ENCODE measurements at places on chromosomes 7 and 10.

GRCh38 chr7:112505495-112505894, 24.7 kb downstream of the LSMEM1 start:
- DNase-seq: no peak

- DNase-seq: no peak
Measured at GRCh38 chr10:4656576-4657194, 169.3 kb upstream of the AKR1E2 start.

DNA sequence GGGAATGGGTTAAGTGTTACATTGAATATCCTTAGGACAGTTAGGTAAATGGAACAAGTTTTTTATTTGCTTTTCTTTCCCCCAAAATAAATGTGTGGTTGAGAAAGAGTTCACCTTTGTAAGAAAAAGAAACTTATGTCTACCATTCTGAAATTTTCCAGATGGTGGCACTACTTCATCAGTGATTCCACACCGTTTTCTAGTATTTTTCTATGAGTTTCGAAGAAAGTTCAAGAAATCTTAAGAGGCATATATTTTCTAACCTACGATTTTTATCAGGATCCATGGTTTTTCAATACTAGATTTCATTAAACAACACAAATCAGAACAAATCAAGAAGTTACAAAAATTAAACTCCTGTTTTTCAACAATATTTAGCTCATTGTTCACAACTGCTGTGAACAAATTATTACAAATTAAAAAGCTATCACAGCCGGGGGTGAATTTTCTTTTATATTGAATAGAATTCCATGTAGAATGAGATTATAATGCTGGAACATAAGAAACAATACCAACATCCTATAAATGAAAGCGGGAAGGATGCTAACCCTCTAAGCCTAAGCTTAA, 163.1 kb upstream of the NPVF start:
- DNase-seq: no peak

GRCh38 chr7:44824894-44825526, 22.9 kb downstream of the H2AZ2 start:
- DNase-seq: no peak

- no peak for DNase-seq
Measured at GRCh38 chr7:91194841-91195240, 69.4 kb upstream of the FZD1 start.

- DNase-seq: no peak
Measured at GRCh38 chr10:646118-646524, 43.3 kb downstream of the DIP2C start.

- no peak for DNase-seq
Measured at GRCh38 chr7:26560526-26561256, 269.0 kb downstream of the SNX10 start.

DNA sequence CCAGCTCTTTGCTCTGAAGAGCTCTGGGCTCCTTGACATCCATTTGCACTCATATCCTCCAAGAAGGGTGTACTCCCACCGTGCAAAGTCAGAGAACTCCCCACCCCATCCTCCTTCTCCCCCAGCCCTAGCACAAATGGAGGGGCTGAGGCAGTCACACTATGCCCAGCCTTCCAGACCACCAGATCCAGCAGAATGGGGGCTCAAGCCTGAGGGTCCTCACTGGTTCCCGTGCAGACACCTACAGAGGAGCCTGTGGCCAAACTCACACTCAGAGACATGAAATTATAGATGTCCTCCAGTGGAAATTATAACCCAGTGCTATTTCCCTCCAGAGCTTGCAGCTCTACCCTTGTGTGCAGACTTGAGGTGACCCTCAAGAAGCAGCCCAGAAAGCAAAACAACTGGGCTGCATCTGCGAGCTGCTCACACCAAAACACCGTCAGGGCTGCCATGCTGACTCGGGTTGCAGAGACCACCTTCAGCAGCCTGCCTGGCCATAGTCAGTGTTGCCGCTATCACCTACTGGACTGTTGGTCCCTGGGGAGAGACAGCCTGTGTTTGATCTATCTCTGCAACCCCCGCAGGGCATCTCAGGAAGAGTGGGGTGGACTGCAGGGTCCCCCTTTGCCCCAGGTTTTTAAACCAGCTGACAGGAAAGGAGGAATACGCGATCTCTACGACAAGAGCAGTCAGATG, 7.4 kb downstream of the ZNF488 start:
- no peak for DNase-seq

- no peak for DNase-seq
Measured at GRCh38 chr10:117860823-117861222, 185.9 kb downstream of the RAB11FIP2 start.

GRCh38 chr10:92972066-92972870, 88.3 kb upstream of the CYP26C1 start:
- DNase-seq: no peak

DNA sequence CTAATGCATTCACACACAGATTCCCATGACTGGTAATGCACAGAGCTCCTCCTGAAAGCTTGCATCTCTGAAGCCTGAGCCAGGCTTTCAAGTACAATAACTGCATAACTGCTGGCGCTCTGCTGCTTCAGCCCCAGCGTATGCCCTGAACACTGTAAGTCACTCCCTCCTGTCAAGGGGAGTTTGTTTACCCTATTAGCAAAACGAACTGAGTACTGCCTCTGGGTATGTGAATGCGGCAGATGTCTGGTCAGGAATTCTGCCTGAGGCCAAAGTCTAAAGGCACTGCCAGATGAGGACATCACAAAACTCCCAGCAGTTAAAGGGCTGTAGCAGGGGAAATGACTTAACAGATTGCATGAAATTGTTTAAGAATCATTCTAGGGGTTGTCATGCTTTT, 97.7 kb downstream of the NRCAM start:
- DNase-seq: no peak

GRCh38 chr7:121313793-121314676, 14.8 kb upstream of the WNT16 start:
- DNase-seq: no peak

DNA sequence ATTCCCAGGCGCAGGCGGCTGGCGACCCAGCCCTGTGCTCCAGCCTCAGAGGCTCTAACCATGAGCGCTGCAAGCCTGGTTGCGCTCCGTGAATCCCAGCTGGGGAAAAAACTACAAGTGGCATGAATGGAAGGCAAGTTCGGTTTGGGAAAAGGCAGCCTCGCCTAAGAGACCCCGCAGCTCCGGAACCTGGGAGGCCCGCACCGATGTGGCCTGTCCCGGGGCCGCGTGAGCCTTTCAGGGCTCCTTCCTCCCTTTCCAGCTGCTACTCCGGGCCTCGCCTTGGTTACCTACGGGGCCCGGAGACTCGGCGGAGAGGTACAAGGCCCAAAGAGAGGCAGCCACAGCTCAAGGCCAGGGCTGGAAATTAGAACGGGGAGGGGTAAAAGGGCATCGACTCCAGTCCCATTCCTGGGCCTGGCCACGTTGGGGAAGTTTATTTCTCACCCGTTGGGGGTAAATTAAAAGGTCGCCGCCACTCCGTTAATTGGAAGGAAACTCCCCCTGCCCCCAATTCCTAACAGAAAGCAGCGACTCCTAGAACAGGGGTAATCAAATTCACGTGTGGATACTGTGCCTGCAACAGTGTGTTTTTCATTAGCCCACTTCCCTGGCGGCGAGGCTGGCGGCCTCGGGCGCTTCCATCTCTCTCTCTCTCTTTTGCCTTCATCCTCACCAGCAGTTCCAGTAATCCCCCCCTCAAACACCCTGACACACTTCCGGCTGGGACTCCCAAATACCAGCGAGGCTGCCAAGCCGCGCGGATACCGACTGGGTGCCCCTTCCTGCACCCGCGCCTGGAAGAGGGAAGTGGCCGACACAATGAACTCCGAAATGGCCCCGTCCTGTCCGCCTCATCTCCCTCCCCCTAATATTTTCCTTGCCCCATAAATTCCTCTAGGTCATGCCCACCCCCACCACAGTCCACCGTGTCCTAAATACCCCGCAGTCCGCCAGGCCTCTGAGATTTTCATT, 1.5 kb upstream of the HOXA9 start:
- DNase-seq: no peak

GRCh38 chr10:43069579-43069978, 7.3 kb upstream of the RET start:
- DNase-seq: no peak

DNA sequence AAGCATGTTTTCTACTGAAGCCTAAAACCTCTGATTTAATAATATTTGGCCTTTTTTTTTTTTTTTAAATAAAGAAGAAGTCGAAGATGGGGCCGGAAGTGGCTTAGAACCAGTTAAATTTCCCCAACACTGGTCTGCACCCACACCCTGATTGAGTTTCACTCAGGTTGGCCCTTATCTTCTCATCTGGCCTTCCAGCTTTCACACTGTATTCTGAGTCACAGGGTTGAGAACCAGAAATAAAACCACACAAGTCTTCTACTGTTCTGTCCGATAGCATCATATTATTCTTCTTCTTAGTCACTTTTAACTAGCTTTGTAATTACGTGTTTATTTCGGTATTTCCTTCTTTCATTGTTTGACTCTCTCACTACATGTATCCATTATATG, 9.9 kb downstream of the ZNF365 start:
- peak; percentile 48 for DNase-seq

DNA sequence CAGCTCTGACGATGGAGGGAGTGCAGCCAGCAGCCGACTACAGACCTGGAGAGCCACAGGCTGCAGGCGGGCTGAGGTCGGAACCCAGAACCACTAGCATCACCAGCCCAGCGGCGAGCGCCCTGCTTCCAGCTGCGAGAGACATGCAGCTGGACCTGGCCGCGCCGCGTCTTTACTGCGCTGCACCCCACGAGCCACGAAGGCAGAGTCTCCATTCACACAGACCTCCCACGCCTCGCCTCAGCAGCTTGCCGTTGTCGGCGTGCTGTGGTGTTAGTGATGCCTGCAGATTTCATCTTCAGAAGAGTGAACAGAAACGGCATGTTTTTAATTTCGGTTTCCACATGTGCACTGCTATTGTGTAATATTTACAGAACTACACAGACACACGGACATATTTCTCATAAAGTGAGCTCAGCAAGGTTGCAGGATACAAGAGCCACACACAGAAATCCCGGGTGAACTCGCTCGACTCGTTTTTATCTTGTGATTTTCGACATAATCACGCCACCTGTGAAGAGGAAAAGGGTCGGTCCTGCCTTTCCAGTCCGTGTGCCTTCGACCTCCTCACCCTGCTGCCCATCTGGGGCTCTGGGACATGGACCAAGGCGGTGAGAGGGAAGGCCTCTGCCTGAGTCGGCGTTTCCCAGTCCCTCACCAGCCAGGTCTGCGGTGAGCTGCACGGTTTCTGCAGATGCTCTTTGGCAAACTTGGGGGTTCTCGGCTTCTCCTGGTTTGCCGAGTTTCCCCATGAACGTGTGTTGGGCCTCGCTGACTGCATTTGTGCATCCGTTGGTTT, 252.2 kb downstream of the ELFN1 start:
- DNase-seq: peak; percentile 25

GRCh38 chr10:28993861-28994260, 295.0 kb upstream of the LYZL1 start:
- DNase-seq: no peak

DNA sequence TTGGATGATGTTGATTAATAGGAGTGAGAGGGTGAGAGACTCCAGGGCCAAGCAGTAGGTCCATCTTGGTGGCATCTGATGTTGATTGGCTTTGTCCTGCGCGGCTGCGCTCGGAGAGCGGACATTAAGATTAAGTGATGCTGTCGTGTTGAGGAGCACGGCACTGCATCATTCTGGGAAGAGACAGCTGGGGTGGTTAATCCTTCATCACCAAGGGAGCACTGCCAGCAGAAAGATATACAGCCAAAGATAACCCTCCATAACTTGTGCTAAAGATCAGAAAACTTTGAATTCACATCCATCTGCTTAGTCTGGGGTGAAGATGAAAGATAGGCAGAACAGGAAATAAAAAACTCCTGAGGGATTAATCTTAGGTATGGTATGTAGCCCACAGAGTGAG, 208.3 kb downstream of the LRMDA start:
- no peak for DNase-seq

DNA sequence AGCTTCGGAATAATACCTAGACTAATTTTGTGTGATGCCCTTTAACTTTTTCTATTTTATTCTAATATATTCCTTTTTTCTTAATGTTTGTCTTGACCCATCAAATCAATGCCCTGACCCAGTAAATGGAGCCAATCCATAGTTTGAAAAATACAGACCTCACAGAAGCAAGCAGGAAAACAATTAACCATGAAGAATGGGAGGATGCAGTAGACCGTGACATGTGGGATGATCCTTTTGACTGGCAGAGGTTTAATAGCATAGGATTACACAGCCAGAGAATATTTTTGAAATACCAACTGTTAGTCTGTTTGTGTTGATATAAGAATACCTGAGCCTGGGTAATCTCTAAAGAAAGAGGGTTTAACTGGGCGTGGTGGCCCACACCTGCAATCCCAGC, 142.6 kb upstream of the NEBL start:
- no peak for DNase-seq

DNA sequence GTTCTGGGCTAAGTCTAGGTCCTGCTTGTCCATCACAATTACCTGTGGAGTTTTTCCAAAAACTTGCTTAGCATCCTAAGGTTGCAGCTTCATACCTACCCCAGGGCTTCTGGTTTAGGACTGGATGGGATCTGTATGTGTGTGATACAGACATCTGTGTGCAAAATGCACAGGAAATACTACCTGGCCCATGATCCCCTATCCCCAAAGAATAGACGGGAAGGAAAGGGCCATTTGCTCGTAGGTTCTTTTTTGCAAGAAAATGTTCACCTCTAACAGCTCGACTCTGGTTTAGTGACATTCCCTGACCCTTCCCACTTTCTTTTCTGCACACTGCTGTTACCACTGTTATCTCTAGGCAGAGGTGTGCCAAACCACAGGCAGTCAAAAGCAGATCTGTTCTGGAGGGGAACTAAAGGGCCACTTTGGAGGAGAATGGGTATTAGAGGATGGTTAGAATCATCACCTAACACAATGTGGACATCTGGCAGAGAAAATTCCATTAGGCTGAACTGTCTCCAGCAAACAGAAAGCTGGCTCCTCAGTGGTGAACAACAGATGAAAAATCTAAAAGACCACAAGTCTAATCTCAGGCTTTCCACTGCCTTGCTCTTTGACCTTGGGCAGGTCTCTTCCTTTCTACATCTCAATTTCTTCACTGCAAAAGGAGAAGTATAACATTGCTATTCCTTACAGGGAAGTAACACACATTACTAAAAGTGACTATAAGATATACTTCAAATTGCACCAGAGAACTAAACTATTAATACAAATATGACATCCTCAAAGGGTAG, 107.4 kb downstream of the UBE2H start:
- no peak for DNase-seq

DNA sequence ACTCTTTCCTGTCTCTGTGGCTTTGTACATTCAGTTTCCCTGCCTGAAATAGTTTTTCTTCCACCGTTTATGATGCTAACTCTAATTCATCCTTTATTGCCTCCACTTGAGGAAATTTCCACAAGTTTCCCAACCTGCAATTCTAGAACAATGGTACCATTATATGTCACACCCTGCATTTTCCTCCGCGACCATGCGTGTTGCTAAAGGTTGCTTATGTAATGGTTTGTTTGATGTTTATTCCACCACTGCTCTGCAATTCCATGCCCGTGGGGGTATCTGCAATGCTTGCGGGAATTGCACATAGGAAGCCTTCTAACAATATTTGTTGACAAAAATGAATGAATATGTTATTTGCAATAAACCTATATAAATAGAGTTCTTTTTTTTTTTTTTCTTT, 69.5 kb upstream of the ST8SIA6 start:
- no peak for DNase-seq

Measured in activated CD4-positive, alpha-beta T cell treated with anti-CD3 and anti-CD28 coated beads, Interleukin-2, amount 50 U/mL, for 24 hours (primary cell).